ENCODE measurements at places on chromosomes 7 and 10. TPM values are rescaled to one million over a fixed set of nuclear protein-coding genes. Genes with fewer than 3 reads are reported as not detected.

Gene CCL24
- not detected for total RNA-seq

Gene PTF1A
- not detected for total RNA-seq

Gene FANK1
- 13.3 TPM for total RNA-seq

Gene C10orf62
- not detected for total RNA-seq

Gene MYL10
- not detected for total RNA-seq

Gene PLCE1
- total RNA-seq = 2.9 TPM

Gene AZGP1
- total RNA-seq = not detected
